Left ventricle myocardium superior (tissue), 1 donor: ENCODE measurements at places on chromosomes 16 and 17.

DNA sequence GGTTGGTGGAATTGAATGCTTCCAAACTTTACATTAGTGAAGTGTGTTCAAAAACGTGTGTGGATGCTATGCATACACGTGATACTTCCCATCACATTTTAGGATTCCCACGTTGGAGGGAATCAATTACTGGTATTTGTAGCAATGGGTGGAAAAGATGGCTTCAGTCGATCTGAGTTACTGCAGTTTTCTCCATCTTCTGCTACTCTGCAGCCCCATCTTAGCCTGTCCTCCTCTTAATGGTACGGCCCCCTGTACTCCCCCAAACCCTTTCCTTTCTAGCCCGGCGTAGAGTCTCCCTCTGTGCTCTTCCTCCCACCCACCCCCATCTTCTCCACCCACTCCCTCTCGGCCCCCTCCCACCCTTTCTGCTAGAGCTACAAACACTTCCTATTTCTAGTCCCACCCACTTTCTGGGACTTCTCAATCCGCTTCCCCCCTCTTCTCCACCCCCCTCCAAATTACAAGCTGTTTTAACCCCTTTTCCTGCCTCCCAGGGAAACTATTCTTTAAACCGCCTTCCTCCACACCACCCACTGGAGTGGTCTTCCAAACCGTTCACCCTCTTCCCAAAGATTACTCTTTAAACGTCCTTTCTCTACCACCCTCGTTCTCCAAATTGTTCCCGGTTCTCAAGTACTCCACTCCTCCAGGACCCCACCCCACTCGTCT lies 1.1 kb downstream of the CHTF8 start:
- no peak for DNase-seq

GRCh38 chr16:3400446-3400778 lies 392 bp downstream of the ZSCAN32 start:
- no peak for DNase-seq

GRCh38 chr16:29231244-29231643 lies 175.3 kb downstream of the NPIPB11 start:
- no peak for DNase-seq

DNA sequence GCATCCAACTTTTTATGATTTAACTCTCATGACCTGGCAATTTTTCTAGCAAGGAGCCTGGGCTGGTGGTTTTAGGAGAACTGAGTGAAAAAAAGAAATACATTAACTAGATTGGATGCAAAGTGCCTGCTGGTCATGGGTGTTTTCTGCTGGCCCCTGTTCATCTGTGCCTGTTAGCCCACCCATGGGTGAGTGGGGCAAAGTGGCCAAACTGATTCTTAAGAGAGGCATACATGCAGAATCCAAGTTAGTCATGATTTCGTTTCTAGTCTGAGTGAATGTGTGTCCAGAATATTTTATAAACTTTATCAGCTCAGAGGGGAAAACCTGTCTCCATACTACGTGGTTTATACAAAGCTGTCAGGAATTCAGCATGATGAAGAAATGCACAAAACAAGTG lies 4.6 kb upstream of the ITGAD start:
- no peak for DNase-seq

- DNase-seq, result no peak
These were observed 67.7 kb upstream of the SDK2 start for GRCh38 chr17:73711916-73712315.

DNA sequence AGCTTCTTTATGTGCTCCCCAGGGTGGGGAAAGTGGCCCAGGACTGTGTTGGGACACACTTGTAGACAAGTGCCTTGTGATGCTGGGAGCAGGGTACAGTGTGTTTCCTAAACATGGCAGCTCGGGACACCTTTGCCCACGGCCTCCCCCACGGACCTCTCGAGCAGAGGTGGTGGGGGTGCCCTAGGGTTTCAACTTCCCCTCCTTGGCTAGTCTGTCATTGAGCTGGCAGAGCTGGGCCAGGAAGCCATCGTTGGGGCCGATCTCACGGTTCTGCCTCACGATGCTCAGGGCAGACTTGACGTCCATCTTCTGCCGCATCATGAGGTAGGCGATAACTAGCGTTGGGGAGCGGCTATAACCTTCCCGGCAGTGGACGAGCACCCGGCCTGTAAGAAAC lies 9.4 kb downstream of the DUSP3 start:
- DNase-seq, result no peak

DNA sequence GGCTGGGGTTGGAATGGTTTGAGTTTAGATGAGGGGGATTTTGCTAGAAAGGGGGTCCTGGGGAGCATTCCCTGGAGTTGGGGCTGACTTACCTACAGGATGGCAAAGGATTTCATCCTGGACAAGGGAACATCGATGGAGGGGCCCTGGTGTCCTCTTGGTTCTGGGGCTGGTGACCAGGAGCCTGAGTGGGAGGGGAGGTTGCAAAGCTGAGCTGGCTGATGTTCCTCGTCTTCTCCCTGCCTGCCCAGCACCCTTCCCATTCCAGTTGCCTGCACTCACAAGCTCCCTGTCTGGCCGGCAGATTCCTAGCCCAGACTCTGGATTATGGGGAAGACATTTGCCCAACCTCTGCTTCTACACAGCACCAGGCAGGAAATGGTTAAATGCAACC lies 37.2 kb downstream of the ITGAE start:
- DNase-seq, result no peak

DNA sequence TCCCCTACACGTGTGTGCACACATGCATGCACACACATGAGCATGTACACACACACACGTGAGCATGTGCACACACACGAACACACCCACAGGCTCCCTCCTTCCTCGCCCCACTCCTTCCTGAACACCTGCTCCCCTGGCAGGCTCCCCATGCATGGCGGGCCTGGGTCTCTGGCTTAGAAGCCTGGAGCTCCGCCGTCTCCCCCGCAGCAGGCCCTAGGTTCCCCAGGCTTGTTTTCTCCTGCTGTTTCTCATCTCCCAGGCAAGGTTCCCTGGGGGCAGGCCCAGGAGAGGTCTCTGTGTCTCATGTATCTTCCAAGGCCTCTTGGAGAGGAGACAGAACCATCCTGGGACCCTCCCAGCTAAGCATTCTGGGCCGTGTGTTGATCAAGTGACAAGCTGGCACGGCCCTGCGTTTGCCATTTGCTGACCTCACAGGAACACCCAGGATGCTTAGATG lies 202.3 kb upstream of the CIBAR2 start:
- no peak for DNase-seq

GRCh38 chr17:51941272-51941671 lies 217.2 kb downstream of the CA10 start:
- DNase-seq, result no peak

DNA sequence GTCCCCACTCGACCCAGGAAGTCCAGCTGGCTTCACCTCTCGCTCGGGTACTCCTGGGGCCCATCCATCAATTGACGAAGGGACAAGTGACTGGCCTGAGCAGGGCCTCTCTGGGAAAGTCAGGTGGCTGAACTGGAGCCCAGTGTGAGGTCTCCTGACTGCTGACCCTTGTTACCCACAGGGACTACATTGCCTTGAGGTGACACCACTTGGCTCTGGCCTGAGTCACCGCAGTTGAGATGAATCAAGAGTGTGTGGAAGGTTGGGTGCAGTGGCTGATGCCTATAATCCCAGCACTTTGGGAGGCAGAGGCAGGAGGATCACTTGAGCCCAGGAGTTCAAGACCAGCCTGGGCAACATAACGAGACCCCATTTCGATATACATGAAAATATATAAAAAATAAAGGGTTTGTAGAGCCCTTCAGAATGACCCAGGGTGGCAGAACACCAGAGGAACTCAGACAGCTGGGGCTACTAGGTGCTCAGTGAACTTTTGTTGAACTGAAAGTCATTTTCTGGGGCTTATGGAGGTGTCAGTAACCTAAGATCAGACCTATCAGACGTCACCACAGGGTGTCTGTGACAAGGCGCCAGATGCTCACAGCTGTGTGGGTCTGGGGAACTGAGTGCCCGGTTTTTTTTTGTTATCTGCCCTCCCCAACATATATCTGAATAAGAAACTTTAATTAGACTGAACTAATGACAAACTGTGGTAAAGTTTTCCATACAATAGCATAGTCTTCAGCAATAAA lies 14.8 kb upstream of the ZFP90 start:
- no peak for DNase-seq
